Kidney (tissue), 22 donors: ENCODE measurements at places on chromosomes 3 and 15. TPM values are rescaled to one million over a fixed set of nuclear protein-coding genes. Genes with fewer than 3 reads are reported as not detected.

GRCh38 chr3:103170651-103171050, 735.8 kb downstream of the ZPLD1 start:
- no peaks in the 10 kb centered on the region for H3K27me3 ChIP-seq
- H3K27ac ChIP-seq: no peak overlapping the region
- H3K36me3 ChIP-seq: no peaks in the 10 kb centered on the region

DNA sequence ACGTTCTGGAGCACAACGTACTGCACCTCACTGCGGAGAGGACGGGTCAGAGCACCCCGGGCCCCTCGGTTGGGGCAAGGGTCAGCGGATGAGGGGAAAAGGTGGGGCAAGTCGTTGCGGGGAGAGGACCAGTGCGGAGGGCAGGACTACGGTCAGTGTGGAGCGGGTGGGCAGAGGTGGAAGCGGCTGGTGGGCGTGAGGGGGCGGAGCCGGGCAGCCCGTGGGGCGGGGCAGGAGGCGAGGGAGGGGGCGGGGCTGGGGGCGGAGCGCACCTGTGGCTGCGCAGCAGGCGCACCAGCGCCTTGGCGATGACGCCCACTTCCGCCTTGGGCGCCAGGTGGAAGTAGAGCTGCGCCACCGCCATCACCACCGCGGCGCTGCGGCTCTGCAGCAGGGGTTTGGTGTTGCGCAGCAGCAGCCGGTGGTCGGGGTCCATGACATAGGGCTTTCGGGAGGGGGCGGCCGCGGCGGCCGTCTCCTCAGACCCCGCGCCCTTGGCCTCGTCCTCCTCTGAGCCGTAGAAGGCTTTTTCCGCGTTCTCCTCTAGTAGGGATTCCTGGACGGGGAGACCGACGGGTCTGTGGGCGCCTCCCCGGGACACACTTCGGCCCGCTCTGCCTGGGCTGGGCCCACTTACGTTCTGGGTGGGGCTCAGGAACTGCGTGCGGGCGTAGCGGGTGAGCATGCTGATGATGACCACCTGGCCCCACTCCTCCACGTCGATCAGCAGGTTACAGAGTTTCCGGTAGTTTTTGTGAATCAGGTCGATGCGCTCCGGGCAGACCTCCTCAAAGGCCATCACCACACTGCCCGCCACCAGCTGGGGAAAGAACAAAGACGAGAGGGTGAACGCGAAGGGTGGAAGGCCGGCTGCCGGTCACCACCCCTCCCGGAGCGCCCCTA, 29.2 kb downstream of the AP3B2 start:
- H3K36me3 ChIP-seq: no peaks in the 10 kb centered on the region
- H3K27me3 ChIP-seq: peaks cover 5% of the 10 kb centered on the region
- H3K4me1 ChIP-seq: no peaks in the 10 kb centered on the region
- peak; percentile 92 for DNase-seq
- no peak overlapping the region for H3K27ac ChIP-seq

DNA sequence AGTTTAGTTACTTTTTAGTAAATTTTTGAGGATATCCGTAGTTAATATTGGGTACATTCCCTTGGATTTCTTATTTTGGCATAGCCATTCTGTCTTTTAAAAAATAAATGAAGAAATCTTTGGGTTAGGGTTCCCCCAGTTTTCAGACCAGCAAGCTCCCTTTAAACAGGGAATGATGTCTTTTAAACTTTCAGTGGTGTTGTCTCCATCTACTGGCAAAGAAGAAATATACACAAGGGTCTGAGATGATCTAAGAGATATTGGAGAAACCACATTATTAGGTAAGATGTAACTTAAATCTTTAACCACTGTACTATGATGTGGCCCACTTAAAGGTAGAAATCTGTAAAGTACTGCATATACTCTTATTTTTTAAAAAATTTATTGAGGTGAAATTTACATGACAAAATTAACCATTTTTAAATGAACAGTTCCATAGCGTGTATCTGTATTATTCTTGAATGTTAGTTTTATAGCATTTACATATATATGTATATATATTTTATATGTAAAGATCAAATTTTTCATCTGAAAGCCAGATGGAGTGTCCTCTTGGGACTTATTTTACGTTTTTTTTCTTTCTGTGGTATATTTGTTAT, 35.1 kb upstream of the EIF3J start:
- H3K27ac ChIP-seq: no peak overlapping the region
- no peaks in the 10 kb centered on the region for H3K27me3 ChIP-seq
- H3K36me3 ChIP-seq: peaks cover 11% of the 10 kb centered on the region
- H3K4me3 ChIP-seq: no peak overlapping the region
- no peaks in the 10 kb centered on the region for H3K4me1 ChIP-seq
- peak; percentile 53 for DNase-seq

GRCh38 chr3:13613343-13614190, 64.6 kb downstream of the FBLN2 start:
- no peak overlapping the region for H3K4me3 ChIP-seq
- no peaks in the 10 kb centered on the region for H3K36me3 ChIP-seq
- no peak for DNase-seq
- H3K27me3 ChIP-seq: no peaks in the 10 kb centered on the region
- no peaks in the 10 kb centered on the region for H3K4me1 ChIP-seq
- H3K27ac ChIP-seq: no peak overlapping the region

- no peaks in the 10 kb centered on the region for H3K36me3 ChIP-seq
- H3K27me3 ChIP-seq: no peaks in the 10 kb centered on the region
- DNase-seq: no peak
- H3K4me1 ChIP-seq: peaks cover 5% of the 10 kb centered on the region
- H3K27ac ChIP-seq: no peak overlapping the region
Measured at GRCh38 chr3:101379658-101380376, 59.4 kb upstream of the IMPG2 start.

GRCh38 chr3:64408770-64409169, 183.5 kb upstream of the PRICKLE2 start:
- no peaks in the 10 kb centered on the region for H3K27me3 ChIP-seq
- DNase-seq: no peak
- no peak overlapping the region for H3K4me3 ChIP-seq
- H3K27ac ChIP-seq: no peak overlapping the region

The SAMD7 gene
- not detected for total RNA-seq

DNA sequence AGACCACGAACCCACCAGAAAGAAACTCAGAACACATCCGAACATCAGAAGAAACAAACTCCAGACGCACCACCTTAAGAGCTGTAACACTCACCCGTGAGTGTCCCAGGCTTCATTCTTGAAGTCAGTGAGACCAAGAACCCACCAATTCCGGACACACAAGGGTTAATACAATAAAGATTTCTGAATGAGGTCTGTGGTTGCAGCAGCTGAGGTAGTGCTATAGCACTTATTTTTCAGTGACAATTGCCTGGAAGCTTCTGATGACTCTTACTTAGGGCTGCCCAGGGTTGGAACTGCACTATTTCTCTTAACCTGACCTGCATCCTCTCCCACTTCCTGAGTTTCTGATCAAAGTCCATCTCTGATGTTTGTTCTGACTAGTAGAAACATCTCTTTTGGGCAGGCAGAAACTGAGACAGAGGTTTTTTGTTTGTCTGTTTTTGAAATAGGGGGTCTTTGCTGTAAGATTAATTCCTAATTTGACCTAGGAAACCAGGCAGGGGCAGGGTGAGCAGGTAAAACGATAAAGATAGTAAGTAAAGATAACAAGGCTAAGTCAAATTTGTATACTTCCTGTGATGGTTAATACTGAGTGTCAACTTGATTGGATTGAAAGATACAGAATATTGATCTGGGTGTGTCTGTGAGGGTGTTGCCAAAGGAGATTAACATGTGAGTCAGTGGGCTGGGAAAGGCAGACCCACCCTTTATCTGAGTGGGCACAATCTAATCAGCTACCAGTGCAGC, 169.1 kb downstream of the GAP43 start:
- DNase-seq: no peak
- H3K27ac ChIP-seq: no peak overlapping the region
- no peaks in the 10 kb centered on the region for H3K36me3 ChIP-seq
- H3K4me1 ChIP-seq: no peaks in the 10 kb centered on the region
- no peaks in the 10 kb centered on the region for H3K27me3 ChIP-seq
- peak overlapping the region; percentile 4 for H3K4me3 ChIP-seq

- no peaks in the 10 kb centered on the region for H3K36me3 ChIP-seq
- no peaks in the 10 kb centered on the region for H3K27me3 ChIP-seq
- H3K4me1 ChIP-seq: no peaks in the 10 kb centered on the region
- no peak overlapping the region for H3K27ac ChIP-seq
- H3K4me3 ChIP-seq: no peak overlapping the region
- no peak for DNase-seq
Measured at GRCh38 chr15:73794443-73795133, 41.4 kb upstream of the INSYN1 start.

The GRAMD2A gene
- total RNA-seq: 5.4 TPM

DNA sequence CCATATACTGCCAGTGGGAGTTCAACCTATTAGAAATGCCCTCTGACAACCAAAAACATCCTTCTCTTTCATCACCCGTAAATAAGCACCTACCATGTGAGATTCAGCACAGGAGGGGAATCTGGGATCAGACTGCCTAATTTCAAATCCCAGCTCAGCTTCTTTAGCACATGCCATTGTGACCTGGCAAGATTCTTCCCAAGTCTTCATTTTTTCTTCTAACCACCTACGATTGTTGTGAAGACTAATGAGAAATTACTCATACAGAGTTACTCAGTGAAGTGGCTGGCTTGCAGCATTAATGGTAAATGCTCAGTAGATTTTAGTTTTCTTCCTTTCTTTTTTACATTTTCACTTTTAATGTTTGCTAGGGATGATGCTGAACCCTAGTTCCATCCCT, 176.7 kb downstream of the PDZRN3 start:
- no peak overlapping the region for H3K4me3 ChIP-seq
- no peak overlapping the region for H3K27ac ChIP-seq
- peaks cover 31% of the 10 kb centered on the region for H3K4me1 ChIP-seq
- H3K36me3 ChIP-seq: no peaks in the 10 kb centered on the region
- H3K27me3 ChIP-seq: no peaks in the 10 kb centered on the region

- no peaks in the 10 kb centered on the region for H3K27me3 ChIP-seq
- DNase-seq: no peak
- H3K36me3 ChIP-seq: no peaks in the 10 kb centered on the region
Measured at GRCh38 chr3:34419801-34420200, 621.4 kb downstream of the PDCD6IP start.

The FAM107A gene
- 180 TPM for total RNA-seq

The STRA6 gene
- total RNA-seq: 2.0 TPM

DNA sequence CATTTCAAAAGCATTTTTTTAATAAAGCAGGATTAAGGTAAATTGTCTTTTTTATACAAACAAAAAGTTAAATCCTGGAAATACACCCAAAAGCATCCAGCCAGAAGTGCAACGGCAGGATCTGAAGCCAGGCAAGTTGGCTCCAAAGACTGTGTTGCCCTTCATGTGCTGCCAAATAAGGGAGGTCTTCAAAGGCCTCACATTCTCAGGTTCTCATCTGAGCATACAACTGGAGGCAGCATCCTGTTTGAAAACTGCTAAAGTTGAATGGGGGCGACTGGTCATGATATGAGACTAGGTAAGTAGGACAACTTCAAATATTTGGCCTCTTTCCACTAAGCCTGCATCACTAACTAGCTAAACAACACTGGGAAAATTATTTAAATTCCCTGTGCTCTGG, 52.2 kb downstream of the IMPG2 start:
- no peaks in the 10 kb centered on the region for H3K4me1 ChIP-seq
- no peak overlapping the region for H3K27ac ChIP-seq
- H3K4me3 ChIP-seq: no peak overlapping the region
- no peak for DNase-seq

GRCh38 chr3:184568924-184569829, 7.6 kb downstream of the EPHB3 start:
- no peaks in the 10 kb centered on the region for H3K27me3 ChIP-seq
- H3K4me3 ChIP-seq: peak overlapping the region; percentile 46
- peak; percentile 92 for DNase-seq
- no peak overlapping the region for H3K27ac ChIP-seq
- no peaks in the 10 kb centered on the region for H3K36me3 ChIP-seq

DNA sequence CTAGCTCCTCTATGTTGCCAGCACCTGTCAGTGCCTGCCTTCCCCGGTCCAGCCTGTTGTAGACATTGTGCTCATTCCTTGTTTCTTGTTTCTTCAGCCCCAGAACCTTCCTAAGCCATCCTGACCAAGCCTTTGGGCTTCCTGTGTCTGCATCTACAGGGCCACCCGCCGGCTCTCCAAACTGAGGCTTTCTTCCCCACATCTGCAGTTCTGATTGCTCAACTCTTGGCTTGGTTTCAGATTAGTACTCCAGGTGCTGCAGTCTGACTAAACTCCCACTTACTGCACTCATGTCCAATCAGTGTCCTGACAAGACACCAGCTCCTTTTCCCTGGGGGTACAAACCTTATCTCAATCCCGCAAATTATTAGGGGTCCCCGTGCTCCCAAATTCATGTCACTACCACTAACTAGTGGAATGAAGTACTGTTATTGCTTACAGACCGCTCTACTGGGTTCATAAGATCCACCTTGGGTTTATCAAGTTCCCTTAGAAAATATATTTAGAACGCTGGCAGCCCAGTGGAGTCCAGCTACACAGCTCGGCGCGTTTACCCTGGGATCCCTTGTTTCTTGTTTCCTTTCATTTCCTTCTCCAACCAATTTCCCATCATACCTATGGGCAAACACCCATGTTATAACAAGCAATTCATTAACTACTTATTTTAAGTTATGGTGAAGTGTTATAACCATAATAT, 114.2 kb upstream of the TJP1 start:
- no peak overlapping the region for H3K27ac ChIP-seq
- H3K4me1 ChIP-seq: no peaks in the 10 kb centered on the region
- H3K4me3 ChIP-seq: no peak overlapping the region

The SLC6A6 gene
- total RNA-seq: 64.0 TPM

DNA sequence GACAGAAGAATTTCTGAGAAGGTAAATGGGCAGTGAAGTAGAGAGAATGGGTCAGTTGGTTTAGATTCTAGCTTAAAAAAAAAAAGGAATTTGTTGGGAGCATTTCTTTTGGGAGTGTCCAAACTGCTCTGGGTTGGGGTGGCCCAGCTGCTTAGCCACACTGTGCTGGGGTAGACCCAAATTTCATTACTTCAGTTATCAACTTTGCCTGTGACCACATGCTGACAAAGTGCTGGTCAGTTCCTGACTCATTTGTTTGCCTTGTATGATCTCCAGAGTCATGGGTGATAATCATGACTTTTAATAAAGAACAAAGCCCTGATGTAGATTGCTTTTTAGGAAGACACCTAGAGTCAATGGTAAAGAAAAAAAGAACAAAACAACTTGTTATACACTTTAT, 121.5 kb upstream of the FGF7 start:
- no peaks in the 10 kb centered on the region for H3K27me3 ChIP-seq
- H3K4me1 ChIP-seq: no peaks in the 10 kb centered on the region
- H3K27ac ChIP-seq: no peak overlapping the region
- peaks cover 7% of the 10 kb centered on the region for H3K36me3 ChIP-seq

- H3K4me3 ChIP-seq: no peak overlapping the region
- no peaks in the 10 kb centered on the region for H3K4me1 ChIP-seq
- no peak overlapping the region for H3K27ac ChIP-seq
- no peaks in the 10 kb centered on the region for H3K27me3 ChIP-seq
- no peaks in the 10 kb centered on the region for H3K36me3 ChIP-seq
Measured at GRCh38 chr15:100783291-100783690, 96.3 kb upstream of the ALDH1A3 start.

DNA sequence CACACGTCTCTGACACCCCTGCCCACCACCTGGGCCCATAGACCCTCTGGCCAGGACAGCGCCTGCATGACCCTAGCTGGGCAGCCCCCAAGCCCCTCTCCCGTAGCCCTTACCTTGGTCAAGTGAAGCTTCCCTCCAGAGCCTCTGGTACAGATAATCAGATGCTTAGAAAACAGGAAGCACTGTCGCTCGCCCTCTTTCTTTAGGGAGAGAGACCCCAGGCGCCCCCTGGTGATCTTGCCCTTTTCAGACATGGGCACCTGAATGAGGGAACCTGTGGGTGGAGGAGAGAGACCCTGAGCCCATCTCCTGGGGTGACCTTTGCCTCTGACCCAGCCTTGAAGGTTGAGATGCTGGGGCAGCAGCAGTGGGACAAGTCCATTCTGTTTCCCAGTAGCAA, 65.4 kb downstream of the RASGRF1 start:
- H3K4me3 ChIP-seq: no peak overlapping the region
- no peaks in the 10 kb centered on the region for H3K4me1 ChIP-seq
- H3K36me3 ChIP-seq: no peaks in the 10 kb centered on the region
- DNase-seq: no peak
- H3K27me3 ChIP-seq: no peaks in the 10 kb centered on the region
